ENCODE measurements at places on chromosomes 2 and 18.

DNA sequence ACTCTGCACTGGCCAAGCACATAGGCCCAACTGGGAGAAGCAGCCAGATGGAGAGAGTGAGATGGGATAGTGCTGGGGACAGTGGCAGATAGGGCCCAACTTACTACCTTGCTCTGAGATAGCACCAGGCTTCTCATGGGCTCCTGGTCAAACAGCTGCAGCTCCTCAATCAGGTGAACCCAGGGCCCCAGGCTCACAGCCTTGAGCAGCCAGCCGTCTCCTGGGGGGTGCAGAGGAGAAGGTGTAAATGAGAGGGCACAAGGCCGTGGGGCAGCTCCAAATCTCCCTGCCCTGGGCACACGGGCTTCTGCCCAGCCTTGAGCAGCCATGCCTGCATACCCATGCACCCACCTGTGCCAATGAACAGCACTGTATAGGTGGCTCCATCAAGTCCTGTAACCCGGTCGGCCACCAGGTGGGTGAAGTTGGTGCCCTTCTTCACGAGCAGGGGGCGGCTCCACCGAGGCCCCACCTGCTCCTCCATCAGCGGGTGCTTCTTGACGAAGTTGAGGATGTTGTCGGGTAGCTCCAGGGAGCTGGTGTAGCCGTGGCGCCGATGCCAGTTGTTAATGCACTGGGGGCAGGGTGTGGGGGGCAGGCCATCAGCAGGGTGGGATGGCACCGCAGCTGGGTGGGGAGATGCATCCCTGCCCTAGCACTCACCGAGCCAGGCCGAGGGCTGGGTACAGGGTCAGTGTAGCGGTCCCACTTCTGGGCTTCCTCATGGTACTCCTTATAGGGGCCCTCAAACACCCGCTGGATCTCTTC lies 5.9 kb upstream of the ANKRD39 start:
- no peak for DNase-seq

DNA sequence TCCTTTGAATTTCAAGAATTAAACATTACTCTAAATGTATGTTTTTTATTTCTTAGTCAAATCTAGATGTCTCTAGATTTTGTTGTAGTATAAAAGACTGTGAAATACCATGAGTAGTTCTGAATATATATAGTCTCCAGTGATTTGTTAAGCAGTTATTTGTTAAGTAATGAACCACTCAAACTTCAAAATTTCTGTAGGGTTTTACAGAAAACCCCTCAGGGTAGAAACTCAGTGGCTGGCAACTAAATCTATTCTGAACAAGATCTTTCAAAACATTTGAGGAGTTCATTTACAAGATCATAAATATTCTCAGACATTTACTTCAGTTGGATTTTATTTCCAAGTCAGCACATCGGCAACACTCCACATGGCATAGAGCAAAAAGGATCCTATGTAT lies 35.8 kb upstream of the ACSL3 start:
- DNase-seq: no peak

GRCh38 chr18:471716-472115 lies 28.8 kb downstream of the COLEC12 start:
- no peak for DNase-seq

DNA sequence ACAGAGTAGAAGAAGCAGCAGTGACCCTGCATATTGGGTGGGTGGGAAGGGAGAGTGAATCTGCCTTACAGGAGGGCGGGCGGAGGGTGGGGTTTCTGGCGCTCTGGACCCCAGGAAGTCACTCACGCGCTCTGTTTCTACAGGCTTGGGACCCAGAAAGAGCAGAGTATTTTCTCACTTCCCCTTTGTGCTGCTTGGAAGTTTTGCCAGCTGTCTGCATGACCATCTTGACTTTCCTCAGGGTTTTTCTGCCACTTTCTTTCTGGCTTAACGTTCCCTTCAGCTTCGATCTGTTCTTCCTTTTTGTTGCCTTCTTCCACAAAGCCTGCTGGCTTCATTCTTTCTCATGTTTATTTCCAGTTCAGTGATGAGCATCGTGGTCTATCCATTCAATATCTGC lies 383.1 kb downstream of the GALR1 start:
- no peak for DNase-seq

- no peak for DNase-seq
These were observed 184.3 kb downstream of the GULP1 start for GRCh38 chr2:188475945-188476344.

DNA sequence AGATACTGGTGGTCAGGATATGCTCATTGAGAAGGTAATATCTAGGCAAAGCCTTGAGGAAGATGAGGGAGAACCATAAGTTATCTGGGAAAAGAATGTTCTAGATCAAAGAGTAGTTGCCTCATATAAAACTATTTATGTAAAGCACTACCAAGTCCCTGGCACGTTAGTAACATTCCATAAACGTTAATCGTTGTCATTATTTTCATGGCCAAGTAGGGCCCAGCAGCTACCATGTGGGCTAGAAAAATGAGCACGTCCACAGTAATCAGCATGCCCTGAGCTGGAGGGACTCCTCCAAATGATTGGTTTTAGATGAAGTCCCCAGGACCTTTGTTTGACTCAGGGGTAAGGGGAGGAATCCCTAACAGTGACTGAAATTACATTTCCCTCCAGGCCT lies 32.7 kb upstream of the AFTPH start:
- DNase-seq: no peak

Data from retinal pigment epithelial cell (primary cell).